MV-4-11 (cell line): ENCODE measurements at places on chromosomes 3 and 15.
A peak's percentile ranks its signal among the peaks of the same experiment; 100 is the strongest.

GRCh38 chr3:55709411-55710012 is 222.4 kb upstream of the WNT5A start:
- no peak for DNase-seq

DNA sequence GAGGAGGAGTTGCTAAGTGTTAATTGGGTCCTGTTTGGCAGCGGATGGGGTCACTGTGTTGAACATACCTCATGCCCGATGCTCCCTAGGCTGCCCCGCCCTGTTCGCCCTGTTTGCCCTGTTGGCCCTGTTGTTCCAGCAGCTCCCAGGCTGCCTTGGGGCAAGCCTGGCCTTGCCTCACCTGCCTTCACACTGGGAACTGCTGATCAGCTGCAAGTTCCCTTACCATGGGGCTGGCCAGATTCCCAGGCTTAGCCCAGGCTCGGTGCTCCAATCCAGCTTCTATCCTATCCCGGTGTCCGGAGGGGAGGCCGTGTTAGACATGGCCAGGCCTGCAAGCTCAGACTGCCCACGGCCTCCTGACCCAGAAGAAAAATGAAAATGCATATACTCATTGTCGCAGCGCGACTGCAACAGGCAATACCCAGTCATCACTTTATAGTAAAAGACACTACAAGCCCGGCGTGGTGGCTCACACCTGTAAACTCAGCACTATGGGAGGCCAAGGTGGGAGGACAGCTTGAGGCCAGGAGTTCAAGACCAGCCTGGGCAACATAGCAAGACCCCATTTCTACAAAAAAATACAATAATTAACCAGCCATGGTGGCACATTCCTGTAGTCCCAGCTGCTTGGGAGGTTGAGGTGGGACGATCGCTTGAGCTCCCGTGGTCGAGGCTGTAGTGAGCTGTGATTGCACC is 42.9 kb upstream of the ZNF710 start:
- DNase-seq, result no peak

DNA sequence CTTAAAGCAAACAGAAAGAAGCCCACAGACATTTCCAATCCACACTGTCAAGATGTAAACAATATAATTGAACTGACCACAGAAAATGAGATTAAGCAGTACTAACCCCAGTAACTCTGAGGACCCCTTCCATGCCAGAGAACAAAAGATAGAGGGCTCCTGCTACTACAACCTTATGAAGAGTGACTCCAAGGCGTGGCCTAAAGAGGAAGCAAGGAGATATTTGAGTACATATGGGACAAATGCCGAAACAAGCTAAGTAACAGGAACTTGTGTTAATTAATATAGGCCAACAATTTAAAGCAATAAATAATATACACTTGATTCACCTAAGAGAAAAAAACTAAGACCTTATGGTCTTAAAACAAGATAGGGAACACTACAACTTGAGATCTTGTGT is 25.0 kb upstream of the VPS39 start:
- no peak for DNase-seq

DNA sequence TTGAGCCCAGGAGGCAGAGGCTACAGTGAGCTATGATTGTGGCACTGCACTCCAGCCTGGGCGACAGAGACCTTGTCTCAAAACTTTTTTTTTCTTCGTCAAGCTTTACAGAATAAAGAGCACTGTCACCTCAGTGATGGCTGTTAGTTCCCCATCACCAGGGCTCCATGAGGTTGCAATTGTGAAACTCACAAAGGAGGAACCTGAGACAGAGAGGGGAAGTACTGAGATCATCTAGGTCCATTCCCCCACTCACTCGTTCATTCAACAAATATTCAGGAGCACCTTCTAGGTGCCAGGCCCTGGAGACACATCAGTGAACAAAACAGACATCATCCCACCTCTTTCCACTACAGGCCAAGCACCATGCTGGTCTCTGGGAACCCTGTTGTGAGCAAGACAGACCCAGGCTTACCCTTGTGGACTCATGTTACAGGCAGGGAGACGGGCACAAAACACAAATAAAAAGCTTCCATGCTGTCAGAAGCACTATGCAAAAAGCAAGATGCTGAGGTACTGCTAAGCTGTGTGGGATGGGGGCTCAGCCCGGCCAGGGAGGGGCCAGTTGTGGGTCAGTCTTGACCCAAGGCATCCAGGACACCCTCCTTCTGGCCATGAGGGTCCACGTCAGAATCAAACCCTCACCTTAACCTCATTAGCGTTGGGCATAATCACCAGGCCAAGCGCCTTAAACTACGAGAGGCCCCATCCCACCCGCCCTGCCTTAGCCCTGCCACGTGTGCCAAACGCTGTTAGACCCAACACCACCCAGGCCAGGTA is 2.1 kb upstream of the RHO start:
- peak; percentile 94 for DNase-seq

DNA sequence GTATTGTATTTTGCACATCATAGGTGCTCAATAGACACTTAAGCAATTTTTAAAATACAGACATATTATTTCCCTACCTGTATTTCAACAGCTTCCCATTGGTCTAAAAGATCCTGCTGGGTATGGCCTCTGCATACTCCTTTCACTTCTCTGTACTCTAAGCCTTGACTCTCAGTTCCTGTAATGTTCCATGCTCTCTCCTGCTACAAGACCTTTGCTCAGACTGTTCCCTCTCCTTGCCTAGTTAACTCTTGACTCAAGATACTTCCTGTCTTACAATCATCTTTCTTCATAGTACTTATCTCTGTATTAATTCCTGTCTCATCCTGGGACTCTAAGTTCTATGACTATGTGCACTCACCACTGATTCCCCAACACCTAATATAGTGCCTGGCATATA is 1.7 kb downstream of the SCN11A start:
- peak; percentile 95 for DNase-seq
